ENCODE measurements at places on chromosomes 16 and 17.

GRCh38 chr16:78693496-78693895 lies 594.0 kb downstream of the WWOX start:
- no peak for DNase-seq

- no peak for DNase-seq
Measured at GRCh38 chr16:645852-646678, 3.1 kb upstream of the WDR90 start.

- DNase-seq, result no peak
Measured at GRCh38 chr16:47924950-47925349, 230.8 kb downstream of the ABCC12 start.

- DNase-seq, result peak; percentile 42
Measured at GRCh38 chr17:81234940-81235821, 3.7 kb downstream of the TEPSIN start.

- DNase-seq, result no peak
Measured at GRCh38 chr17:9937241-9937761, 32.2 kb upstream of the RCVRN start.

- peak; percentile 75 for DNase-seq
Measured at GRCh38 chr17:38667099-38667786, 7.5 kb downstream of the EPOP start.

- DNase-seq, result peak; percentile 95
Measured at GRCh38 chr16:2003827-2004641, 5.6 kb downstream of the ZNF598 start.

- DNase-seq, result no peak
Measured at GRCh38 chr16:31357324-31358109, 2.5 kb downstream of the ITGAX start.

DNA sequence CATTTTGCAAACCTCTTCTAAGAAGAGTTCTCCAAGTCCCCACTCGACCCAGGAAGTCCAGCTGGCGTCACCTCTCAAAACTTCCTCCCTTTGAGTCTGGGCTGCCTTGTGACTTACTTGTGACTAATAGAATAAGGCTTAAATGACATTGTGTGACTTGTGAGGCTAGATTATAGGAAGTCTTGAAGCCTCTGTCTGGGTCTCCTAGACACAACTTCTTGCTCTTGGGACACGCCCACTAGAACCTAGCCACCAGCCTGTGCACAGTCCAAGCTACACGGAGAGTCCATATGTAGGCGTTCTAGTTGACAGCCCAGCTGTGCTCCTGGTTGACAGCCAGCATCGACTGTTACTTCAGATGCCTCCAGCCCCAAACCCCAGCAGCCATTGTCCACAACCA lies 66.7 kb upstream of the TANC2 start:
- no peak for DNase-seq

DNA sequence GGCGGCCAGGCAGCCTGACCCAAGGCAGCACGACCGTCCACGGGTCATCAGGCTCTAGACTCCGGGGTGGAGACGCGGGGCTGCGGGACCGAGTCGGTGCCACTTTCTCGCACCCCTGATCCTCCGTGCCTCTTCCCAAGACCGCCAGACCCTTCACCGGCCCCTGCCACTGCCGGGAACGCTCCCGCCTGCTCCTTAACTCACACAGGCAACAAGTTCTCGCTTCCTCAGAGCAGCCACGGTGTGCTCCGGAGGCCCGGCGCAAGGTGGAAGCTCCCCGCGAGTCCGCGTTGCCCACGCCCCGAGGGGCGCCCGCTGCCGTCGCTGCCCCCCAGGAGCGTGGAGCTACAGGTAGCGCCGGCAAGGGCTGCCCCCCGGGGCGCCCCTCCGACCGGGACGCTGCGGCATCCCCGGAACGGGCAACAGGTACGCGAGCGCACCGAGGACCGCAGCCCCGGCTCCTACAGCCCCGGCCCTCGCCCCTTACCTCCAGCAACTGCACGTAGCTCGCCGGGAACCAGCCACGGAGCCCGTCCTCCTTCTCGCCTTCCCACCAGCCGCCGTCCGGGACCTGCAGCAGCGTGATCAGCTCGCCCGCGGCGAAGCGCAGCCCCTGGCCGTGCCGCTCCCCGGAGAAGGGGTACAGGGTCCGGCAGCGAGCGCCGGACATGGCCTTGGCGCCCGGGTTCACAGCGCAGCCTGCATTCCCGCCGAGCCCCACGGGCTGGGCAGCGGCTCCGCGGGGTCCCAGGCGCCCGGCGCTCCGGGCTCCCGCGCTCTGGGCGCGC lies 491 bp downstream of the GAS7 start:
- DNase-seq, result peak; percentile 61

DNA sequence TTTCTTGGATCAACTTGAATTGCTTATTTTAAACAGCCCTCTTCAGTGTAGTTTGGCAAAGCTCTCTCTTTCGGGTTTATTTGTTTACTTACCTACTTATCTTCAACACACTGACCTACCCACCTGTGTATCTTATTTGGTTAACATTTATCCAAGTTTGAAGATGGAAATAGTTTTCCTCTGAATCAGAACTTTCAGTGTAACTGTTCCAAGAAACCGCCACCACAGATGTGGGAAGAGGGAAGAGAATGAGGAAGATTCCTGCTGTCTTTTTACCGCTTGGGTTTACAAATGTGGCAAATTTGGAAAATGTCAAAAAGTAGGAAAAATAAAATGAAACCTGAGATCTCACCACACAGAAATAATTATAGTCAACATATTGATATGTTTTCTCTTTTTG lies 115.8 kb downstream of the MSI2 start:
- DNase-seq, result no peak

Measured in pancreas (tissue), 10 donors.